NCI-H446 treated with DMSO at 0.1 percent for 48 hours (cell line): ENCODE measurements at places on chromosomes 7 and 10.

DNA sequence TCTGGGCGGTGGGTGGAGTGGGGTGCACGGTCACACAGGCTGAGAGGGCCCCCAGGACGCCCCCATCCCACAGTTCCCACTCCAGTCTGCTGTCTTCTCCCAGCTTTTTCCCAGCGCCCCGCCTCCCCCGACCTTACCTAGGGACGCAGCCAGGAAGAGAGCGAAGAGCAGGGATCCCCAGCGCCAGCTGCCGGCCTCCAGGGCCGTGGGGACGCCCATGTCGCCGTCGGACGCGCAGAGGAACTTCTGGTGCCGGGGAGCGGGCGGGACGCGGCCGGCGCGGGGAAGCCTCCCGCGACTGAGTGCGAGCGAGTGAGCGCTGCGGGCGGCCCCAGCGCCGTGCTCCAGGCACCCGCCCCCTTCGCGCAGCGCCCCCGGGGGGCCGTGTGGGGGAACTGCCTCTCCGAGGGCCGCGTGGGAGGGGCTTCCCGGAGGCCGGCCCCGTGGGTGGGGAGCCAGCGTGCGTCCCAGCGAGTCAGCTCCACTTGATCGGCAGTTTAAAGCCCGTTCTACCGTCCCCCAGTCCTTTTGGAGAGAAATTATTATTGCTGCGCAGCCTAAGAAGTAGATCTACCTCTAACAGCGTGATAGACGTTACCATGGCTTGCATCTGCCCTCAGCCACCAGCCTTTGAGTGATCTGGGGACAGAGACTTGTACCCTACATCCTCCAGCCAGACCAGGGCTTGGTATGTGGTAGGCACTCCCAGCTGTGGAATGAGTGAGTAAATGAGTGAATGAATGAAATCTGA, at the start of gene VSIR:
TSS of gene VSIR (minus strand) at position 300 of the 751 bp plus-strand sequence. CDS start at position 219, 81 bp downstream.
- no peak for DNase-seq

- DNase-seq: no peak
Observed at GRCh38 chr10:111872591-111872990, 311.0 kb downstream of the GPAM start.

DNA sequence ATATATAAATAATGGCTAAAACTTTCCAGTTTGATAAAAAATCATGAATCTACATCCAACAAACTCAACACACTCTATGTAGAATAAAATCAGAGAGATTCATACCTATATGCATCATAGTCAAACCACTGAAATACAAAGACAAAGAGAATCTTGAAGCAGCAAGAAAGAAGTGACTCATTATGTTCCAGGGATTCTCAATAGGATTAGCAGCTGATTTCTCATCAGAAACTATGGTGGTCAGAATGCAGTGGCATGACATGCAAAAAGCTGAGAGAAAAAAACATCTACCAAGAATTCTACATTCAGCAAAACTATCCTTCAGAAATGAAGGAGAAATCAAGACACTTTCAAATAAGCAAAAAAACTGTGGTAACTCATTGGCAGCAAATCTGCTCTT, 187.4 kb downstream of the RNLS start:
- no peak for DNase-seq

DNA sequence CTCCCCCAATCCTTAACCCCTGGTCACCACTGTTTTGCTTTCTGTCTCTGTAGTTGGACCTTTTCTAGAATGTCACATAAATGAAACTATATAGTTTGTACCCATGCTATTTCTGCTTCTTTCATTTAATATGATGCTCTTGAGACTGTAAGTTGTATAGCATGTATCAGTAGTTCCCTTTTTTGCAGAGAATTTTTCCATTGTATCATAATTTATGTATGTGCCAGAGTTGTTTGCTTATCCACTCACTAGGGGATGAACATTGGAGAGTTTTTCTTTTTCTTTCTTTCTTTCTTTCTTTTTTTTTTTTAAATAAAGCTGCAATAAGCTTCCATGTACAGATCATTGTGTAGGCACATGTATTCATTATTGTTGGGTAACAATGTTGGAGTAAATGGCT, 544.8 kb downstream of the CNTNAP2 start:
- DNase-seq: no peak
